Thymus (tissue), 14 donors: ENCODE measurements at places on chromosomes 11 and 22. TPM values are rescaled to one million over a fixed set of nuclear protein-coding genes. Genes with fewer than 3 reads are reported as not detected.

The AMPD3 gene
- total RNA-seq, result 13.1 TPM

The MMP1 gene
- total RNA-seq, result 1.8 TPM

The RAG1 gene
- total RNA-seq, result 1,091 TPM

The SYT13 gene
- total RNA-seq, result 0.14 TPM

The EFCAB6 gene
- 1.1 TPM for total RNA-seq

The CARD10 gene
- 1.1 TPM for total RNA-seq

The OR4C11 gene
- total RNA-seq, result not detected

The FLRT1 gene
- 0.05 TPM for total RNA-seq

The MPPED2 gene
- total RNA-seq, result 1.1 TPM

The DCHS1 gene
- 3.2 TPM for total RNA-seq

The JHY gene
- 1.5 TPM for total RNA-seq

The OR52I1 gene
- total RNA-seq, result under 0.01 TPM

The WNT7B gene
- 0.66 TPM for total RNA-seq

The OR52I2 gene
- total RNA-seq, result 0.09 TPM

The HORMAD2 gene
- total RNA-seq, result 0.09 TPM

The NXPE2 gene
- 0.05 TPM for total RNA-seq

The PHLDB1 gene
- 4.0 TPM for total RNA-seq

The VSIG10L2 gene
- total RNA-seq, result 0.09 TPM

The TIGD3 gene
- 1.0 TPM for total RNA-seq

The SNX19 gene
- 27.3 TPM for total RNA-seq

The SCUBE2 gene
- 2.1 TPM for total RNA-seq

The RTN4RL2 gene
- 0.42 TPM for total RNA-seq

The APOC3 gene
- 1.1 TPM for total RNA-seq

The IL17RA gene
- total RNA-seq, result 16.1 TPM

The NOX4 gene
- total RNA-seq, result 0.80 TPM

The B4GAT1 gene
- 9.9 TPM for total RNA-seq

The PLAAT2 gene
- total RNA-seq, result 0.19 TPM

The SLC29A2 gene
- total RNA-seq, result 1.6 TPM

The APOBEC3A gene
- total RNA-seq, result 1.4 TPM

The OAF gene
- 4.9 TPM for total RNA-seq

The ADM2 gene
- total RNA-seq, result 1.5 TPM

The WNT11 gene
- total RNA-seq, result 1.5 TPM

The LRRC10B gene
- 4.1 TPM for total RNA-seq

The GRIK4 gene
- total RNA-seq, result 0.19 TPM

The MUC2 gene
- total RNA-seq, result under 0.01 TPM

The TEAD1 gene
- 5.4 TPM for total RNA-seq

The NLRP6 gene
- 0.90 TPM for total RNA-seq

The ELF5 gene
- total RNA-seq, result 0.52 TPM

The MRGPRX4 gene
- total RNA-seq, result not detected

The MGAT3 gene
- total RNA-seq, result 1.6 TPM

The AP2A2 gene
- total RNA-seq, result 14.6 TPM

The MS4A8 gene
- total RNA-seq, result 0.14 TPM

The SLC35E4 gene
- total RNA-seq, result 0.57 TPM

The FAM227A gene
- 0.66 TPM for total RNA-seq

The OR8H2 gene
- not detected for total RNA-seq

The PCF11 gene
- total RNA-seq, result 51.8 TPM

The OTOG gene
- 0.09 TPM for total RNA-seq

The SELENOO gene
- 17.4 TPM for total RNA-seq

The RHOD gene
- 2.8 TPM for total RNA-seq

The RFPL1 gene
- 0.05 TPM for total RNA-seq

The SLC22A25 gene
- total RNA-seq, result not detected

The SCGB1D2 gene
- 0.80 TPM for total RNA-seq

The TCIRG1 gene
- total RNA-seq, result 44.8 TPM
